ENCODE measurements at places on chromosomes 4 and X. TPM values are rescaled to one million over a fixed set of nuclear protein-coding genes. Genes with fewer than 3 reads are reported as not detected.

The LPAR4 gene
- polyA plus RNA-seq, result 16.8 TPM

The GYG2 gene
- 17.4 TPM for polyA plus RNA-seq

The INTU gene
- 19.9 TPM for polyA plus RNA-seq

The KCNE5 gene
- 4.8 TPM for polyA plus RNA-seq

The HTR2C gene
- 0.05 TPM for polyA plus RNA-seq

The DDIT4L gene
- 2.7 TPM for polyA plus RNA-seq

The IBSP gene
- polyA plus RNA-seq, result 0.37 TPM

The PDCL2 gene
- polyA plus RNA-seq, result not detected

The STOX2 gene
- 9.7 TPM for polyA plus RNA-seq
